ENCODE measurements at places on chromosomes 3 and 15.

- no peak for DNase-seq
Measured at GRCh38 chr3:132145833-132146232, 111.0 kb upstream of the CPNE4 start.

GRCh38 chr3:114506591-114507300, 212.9 kb downstream of the TIGIT start:
- DNase-seq = no peak

- no peak for DNase-seq
Measured at GRCh38 chr3:123909785-123910184, 25.7 kb upstream of the MYLK start.

DNA sequence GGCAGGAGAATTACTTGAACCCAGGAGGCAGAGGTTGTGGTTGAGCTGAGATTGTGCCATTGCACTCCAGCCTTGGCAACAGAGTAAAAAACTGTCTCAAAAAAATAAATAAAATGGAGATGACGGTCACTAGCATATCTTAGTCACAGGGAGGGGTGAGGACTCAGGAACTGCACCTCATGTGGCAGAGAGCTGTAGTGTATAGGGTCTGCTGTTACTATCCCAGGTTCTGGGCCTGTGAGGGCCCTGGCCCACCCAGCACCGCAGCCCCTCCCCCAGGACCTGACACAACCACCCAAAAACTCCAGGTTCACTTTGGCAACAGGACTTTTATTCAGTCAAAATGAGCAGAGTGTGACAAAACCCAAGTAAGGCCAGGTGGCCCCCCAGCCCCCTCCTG, 22.3 kb downstream of the RNU5B-1 start:
- no peak for DNase-seq
